ENCODE measurements at places on chromosomes 3 and 15.

GRCh38 chr15:38853608-38854007 lies 289.0 kb upstream of the RASGRP1 start:
- peak; percentile 34 for DNase-seq

- no peak for DNase-seq
These were observed 50.5 kb upstream of the ARHGEF3 start for GRCh38 chr3:56851966-56852884.

DNA sequence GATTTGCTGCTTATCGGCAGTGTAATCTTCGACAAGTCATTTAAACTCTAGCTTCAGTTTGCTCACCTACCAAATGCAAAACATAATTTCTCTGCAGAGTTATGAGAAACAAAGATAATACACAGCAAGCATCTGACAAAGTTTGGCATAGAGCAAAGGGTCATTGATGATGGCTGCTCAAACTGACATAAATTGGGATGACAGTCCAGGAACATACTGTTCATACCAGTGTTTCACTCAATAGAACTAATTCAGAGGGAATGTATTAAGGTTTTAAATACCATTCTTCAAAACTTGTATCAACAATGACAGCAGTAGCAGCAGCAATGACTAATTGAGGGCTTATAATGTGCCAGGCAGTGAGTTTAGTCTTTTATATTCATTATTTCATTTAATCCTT lies 137.6 kb downstream of the SPATA16 start:
- DNase-seq, result no peak

DNA sequence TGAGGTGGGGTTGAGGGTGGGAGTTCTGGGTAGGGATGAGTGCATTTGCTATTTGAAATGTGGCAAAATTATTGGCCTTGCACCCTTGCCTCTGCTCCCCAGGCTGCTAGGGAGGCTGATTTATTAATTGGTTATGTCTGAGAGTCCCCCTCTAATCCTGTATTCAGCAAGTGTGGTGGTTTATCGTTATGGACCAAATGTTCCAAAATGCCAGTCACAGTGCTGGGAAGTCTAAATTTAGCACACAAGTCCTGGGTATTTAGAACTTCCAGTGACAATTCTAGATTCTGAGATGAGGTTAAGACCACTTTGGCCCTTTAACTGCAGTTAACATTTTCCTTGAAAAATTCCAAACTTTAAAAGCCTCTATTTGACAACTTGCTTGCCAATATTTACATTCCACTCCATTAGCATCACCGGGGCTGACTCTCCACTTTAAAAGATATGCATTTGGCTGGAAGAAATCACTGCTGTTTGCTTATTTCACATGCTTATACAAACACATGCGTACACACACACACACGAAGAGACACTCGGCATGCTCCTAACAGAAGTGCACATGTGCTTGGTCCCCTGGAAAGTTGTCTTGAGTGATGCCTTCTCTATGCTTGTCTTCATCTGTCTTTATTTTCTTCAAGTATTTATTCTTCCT lies 247.7 kb downstream of the IL20RB start:
- DNase-seq, result no peak

DNA sequence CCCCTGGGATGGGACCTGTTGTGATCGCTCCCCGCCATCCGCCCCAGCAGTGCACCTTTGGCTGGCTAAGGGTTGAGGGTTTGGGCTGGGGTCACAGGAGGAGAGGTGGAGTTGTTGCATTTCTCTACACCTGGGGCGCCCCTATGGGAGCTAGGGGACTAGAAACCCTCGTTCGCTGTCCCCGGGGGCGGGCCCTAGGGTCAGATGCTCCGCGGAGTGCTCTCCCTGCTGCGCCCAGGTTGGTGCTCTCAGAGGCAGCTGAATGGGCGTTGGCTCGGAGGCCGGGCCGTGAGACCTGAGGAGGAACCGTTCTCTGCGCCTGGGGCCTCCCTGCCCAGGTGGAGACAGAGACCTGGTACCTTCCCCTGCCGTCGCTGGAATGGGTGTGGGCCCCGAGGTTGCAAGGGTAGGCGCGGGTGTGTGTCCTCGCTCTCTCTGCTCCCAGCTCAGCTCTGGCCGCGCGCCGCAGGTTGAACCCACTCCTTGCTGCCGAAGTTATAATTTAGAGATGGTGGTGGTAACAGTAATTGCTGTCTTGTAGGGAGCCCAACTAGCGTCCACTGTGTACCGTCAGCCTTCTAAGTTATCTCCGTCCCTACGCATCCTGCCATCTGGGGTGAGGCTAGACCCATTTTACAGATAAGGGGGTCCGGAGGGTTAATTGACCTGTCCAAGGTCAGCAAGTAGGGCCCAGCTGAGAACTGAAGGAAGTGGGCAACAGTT lies 965 bp downstream of the FLNB start:
- DNase-seq, result peak; percentile 61

DNA sequence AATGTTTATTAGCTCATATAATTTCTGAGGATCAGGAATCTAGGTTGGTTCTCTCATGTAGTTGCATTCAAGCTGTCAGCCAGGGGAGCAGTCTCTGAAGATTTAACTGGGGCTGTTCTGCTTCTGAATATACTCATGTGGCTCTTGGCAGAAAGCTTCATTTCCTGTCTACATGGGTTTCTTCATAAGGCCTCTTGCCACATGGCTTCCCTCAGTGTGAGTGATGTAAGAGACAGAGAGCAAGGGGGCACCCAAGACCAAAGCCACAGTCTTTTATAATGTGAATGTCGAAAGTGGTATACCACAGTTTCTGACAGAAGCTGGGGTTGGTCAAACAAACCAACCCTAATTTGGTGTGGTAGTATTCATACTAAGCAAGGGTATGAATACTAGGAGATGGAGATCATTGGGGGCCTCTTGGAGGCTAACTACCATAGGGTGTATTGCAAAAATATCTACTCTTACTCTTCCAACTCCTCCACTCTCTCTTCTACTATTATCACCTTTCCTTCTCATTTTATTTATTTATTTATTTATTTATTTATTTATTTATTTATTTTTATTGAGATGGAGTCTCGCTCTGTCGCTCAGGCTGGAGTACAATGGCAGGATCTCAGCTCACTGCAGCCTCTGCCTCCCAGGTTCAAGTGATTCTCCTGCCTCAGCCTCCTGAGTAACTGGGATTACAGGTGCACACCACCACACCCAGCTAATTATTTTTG lies 123.8 kb downstream of the B3GALNT1 start:
- DNase-seq, result peak; percentile 23

DNA sequence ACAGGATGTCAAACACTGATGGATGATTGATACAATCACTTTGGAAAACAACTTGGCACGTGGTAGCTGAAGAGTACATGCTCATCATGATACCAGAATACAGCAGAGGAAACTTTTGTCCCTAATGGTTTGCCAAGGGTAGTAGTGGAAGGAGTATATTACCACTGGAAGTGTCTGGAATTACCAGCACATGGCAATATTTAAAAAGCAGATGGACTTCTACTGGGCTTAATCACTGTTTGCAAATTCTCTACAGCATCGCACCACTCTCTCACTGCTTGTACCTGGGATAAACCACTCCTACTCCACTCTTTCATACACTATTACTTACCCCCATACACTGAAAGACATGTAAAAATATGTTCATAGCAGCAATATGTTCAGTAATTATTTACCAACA lies 19.6 kb upstream of the GP5 start:
- DNase-seq, result no peak

GRCh38 chr15:101088271-101088670 lies 163.6 kb downstream of the CHSY1 start:
- no peak for DNase-seq

DNA sequence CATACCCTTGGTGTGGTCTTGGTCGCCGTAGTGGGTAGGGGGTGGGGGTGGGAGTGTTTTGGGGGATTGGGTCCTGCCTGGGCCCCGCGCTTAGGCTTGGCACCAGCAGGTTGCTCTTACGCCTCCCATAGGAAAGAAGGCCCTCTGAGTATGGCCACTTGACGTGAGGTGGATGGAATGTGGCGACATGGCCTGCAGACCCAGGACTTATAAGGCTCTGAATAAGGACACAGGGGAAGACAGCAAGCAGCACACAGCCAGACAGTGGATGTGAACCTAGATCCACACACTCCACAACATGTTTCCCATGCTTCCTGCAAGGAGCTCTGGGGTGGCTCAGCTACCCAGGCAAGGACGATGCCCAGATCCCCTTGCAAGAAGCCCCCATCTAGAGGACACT lies 12.4 kb downstream of the RBPMS2 start:
- DNase-seq, result no peak

GRCh38 chr15:82808634-82809041 lies 790 bp upstream of the WHAMM start:
- no peak for DNase-seq

DNA sequence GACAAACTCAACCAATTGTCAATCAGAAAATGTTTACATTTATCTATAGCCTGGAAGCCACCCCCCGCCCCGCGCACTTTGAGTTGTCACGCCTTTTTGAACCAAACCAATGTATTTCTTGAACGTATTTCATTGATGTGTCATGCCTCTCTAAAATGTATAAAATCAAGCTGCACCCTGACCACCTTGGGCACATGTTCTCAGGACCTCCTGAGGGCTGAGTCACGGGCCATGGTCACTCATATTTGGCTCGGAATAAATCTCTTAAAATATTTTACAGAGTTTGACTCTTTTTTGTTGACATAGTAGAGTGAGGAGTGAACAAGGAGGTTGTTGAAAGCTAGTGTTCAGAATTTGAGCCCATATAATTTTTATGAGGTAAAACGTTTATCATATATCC lies 6.5 kb downstream of the MCTP2 start:
- no peak for DNase-seq

DNA sequence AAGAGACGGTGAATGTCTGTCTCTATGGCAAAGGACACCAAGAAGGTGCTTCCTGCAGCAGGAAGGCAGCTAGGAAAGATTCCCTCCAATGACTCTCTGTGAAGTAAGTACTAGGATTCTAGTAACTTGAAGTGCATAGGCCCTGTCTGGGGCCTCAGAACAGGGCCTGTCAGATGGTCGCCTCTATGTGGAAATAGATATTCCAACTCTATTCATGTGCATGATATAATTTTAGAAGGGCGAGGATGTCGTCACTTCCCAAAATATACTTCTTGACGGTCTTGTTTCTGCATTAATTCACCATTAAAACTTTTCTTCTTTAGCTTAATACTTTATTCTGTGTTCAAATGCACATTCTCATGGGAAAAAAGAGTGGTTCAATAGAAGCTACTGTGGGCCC lies 167.0 kb downstream of the TLE3 start:
- DNase-seq, result no peak

GRCh38 chr15:44532689-44533088 lies 4.3 kb upstream of the EIF3J start:
- no peak for DNase-seq

GRCh38 chr3:35894735-35895134 lies 255.4 kb downstream of the ARPP21 start:
- no peak for DNase-seq

- no peak for DNase-seq
These were observed 9.1 kb upstream of the PPM1L start for GRCh38 chr3:160746976-160747375.

- no peak for DNase-seq
These were observed 309.3 kb upstream of the UBE2E2 start for GRCh38 chr3:22893644-22894325.

DNA sequence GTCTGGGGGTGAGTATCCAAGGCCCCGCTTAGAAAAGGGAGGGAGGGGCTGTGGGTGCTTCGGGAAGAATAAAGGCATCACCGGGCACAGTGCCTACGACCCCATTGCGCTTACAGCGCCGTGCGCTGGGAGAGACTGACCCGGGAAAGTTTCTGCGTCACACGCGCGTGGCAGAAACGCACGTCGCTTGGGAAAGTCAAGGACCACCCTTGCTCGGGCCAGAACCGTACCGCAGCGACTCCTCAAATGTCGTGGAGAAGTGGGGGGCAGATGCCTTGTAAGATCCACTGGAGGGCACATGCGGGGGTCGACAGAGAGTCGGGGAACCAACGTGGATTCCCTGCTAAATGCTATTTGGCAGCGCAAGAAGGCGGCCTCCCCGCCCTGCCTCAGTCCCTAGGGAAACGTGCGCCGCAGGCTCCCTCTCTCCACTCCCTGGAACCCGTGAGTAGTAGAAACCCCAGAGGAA lies 2.4 kb downstream of the ADAMTS9 start:
- DNase-seq, result no peak

- no peak for DNase-seq
These were observed 763.4 kb upstream of the GOLIM4 start for GRCh38 chr3:168859143-168859542.

DNA sequence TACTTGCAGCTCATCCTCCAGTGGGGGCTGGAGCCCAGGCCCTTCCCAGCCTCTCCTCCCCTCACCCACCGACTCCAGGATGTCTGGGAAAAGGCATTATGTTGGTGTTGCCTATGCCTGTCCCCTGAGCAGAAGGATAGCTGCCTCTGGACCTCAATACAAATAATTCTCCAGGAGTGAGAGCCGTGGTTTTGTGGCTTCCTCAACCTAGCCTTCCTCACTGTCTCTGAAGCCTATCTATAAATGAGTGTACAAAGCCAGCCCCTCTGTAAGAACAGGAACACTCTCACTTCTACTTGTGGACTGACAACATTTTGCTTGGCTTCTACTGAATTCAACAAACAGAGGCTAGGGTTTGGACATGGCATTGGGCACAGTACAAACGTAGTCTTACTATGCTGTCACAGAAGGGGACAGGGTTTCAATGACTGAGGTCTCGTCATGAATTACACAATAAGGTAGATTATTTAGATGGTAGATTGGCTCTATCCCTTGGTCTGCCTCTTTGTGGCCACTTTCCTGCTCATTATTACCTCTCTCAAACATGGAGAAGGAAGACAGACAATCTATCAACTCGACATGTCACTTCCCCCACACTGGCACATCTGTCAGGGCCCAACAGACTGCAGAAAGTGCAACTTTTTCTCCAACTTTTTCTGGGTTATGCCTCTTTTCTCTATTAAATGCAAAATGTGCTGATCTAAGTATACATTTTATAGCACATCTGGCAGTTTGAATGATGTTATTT lies 82.8 kb upstream of the MEX3B start:
- no peak for DNase-seq

GRCh38 chr3:141086188-141086587 lies 35.0 kb downstream of the SPSB4 start:
- no peak for DNase-seq

- no peak for DNase-seq
These were observed 43.2 kb downstream of the KLHL25 start for GRCh38 chr15:85751291-85752123.

DNA sequence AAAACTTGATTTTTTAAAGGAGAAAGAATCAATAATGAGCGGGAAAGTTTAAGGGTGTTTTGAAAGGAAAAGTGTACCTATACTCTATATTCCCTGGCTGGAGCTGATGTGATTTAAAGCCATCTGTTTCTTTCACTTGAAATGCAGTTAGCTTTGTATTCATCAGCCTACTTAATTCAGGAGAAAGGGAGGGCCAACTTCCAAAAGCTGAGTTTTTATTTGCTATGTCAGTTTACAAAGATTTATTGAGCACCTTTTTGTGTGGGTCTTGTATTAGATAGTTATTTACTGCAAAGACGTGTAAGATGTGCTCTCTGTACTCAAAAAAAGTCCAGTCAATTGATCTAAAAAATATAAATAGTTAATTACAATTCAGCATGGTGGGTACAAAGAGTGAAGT lies 176.2 kb upstream of the GOLIM4 start:
- DNase-seq, result no peak

DNA sequence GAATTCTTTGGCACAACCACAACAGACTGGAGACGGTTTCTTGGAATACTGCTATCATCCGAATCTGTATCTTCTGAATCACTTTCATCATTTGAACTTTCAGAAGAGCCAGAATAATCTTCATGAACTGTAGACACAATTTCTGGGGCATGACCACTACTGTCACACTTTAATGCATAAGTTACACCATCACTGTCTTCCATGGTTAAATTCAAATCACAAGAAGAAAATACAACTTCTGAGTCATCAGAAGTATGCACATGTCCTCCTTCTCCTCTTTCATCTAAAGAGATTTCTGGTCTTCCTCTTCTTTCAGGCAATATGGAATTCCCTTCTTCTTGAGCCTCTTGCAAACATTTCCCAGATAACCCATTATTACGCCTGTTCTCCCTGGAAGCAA lies 42.5 kb downstream of the SETD2 start:
- DNase-seq, result no peak

Data from activated T-cell treated with anti-CD3 and anti-CD28 coated beads, Interleukin-2, amount 50 U/mL, for 48 hours (primary cell).